ENCODE measurements at places on chromosomes 3 and 15.
A peak's percentile ranks its signal among the peaks of the same experiment; 100 is the strongest.

DNA sequence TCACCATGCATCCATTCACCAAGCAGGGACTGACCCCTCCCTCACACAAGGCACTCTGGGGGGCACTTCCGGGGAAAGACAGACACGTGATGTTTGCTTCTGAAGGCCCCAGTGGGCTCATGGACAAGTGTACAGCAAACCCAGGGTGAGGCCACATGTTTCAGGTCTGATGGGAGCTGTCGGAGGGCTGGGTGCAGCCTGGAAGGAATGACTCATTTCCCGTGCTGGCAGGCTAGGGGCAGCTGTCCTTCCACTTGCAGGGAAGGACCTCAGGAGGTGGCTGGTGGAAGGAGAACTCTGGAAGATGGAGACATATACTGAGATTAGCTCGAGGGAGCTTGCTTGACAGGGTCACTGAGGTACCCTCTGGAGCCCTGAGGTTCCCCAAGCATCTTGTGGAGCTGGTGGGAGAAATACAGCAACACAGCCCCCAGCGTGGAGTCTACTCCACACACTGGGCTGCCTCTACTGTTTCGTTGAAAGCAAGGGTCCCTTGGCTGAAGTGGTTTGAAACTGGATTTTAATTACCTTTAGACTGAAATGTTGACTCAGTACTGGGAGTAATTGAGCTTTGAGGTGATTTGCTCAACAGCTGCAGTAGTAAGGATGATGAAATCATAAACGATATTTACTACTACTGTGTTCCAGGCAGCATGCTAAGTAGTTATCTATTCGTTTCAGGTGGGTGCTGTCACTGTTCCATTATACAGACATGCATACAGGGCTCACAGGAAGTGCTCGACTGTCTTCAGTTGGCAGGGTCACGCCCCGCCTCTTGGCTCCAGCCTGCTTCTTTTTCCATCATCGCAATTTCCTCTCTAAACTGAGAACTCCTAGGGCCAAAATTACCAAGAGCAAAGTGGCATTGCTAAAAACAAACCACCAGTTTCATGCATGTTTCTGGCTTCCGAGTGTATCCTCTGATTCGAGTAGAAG, 230.4 kb downstream of the ADAMTS17 start:
- DNase-seq, result no peak

DNA sequence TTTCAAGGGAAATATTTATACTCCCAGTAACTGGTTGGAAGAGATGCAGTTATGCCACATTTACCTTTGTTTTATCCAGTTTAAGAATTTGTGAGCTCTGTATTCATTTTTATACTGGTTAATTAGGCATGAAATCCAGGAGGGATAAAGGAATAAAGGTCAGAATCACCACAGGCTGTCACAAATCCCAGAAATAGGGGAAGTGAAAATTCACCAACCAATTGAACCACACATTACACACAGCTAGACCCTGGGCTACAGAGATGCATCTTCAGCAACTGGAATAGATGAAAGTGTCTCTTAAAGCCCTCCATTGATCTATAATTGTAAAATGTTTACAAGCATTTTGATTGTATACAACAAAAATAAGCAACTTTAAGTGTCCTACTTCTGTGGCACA, 18.5 kb downstream of the SERPINI1 start:
- DNase-seq, result no peak

DNA sequence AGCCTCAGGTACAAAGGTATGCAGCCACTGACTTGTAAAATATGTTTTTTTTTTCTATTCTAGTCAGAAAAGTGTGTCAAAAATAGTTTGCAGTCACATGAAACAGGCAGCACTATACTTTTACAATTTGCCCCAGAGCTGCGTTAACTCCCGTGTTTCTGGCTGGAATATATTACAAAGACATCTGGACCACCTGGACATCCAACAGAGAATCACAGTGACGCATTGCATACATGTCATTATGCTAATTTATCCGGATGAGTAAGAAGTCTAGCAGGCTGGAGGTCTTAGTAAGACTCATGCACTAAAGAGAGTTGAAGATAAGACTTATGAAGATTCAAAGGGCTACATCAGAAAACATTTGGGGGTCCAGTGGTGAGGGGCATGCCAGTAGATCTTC, 39.2 kb upstream of the STRIT1 start:
- no peak for DNase-seq

GRCh38 chr3:13479332-13479581, 849 bp upstream of the HDAC11 start:
- peak; percentile 60 for DNase-seq

DNA sequence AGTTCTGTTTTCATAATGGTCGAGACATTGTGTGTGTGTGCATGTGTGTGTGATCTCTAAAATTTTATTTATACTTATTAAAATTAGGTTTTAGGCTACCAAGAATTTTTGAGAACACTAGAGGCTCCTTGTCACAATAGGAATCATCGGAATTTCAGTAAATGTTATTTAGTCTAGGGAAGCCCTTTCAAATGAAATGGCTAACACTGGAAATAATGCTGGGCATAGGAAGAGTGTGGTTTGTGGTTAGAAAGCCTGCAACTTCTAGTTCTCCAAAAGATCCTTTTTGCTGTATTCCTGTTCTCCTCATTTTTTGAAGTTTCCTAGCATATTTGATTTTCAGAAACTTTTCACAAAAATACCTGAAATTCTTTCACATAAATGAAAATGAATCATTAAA, 92.5 kb upstream of the MBNL1 start:
- no peak for DNase-seq

DNA sequence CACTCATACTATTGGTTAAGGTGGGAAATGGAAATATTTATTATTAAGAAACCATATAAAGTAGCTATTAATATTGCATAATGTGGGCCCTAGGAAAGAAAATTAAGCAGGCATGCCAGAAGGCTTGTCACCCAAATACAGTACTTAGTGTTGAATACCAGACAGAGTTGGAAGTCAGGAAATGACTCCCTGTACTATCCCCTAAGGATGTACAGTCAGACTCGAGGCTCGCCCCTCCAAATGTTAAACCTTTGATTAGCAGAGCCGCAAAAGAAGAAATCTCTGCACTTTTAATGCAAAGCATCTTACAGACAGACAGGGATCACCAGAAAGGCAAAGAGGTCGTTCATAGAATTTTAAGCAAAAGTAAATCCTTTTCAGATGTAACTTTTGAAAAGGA, 11.3 kb upstream of the RBSN start:
- no peak for DNase-seq

- no peak for DNase-seq
Measured at GRCh38 chr3:151093905-151094304, 8.4 kb downstream of the MED12L start.

- peak; percentile 30 for DNase-seq
Measured at GRCh38 chr3:170961616-170962400, 53.4 kb upstream of the EIF5A2 start.

- DNase-seq, result no peak
Measured at GRCh38 chr3:117809186-117810081, 1099.9 kb downstream of the TUSC7 start.

GRCh38 chr15:31235311-31236183, 91.1 kb upstream of the KLF13 start:
- DNase-seq, result peak; percentile 75

DNA sequence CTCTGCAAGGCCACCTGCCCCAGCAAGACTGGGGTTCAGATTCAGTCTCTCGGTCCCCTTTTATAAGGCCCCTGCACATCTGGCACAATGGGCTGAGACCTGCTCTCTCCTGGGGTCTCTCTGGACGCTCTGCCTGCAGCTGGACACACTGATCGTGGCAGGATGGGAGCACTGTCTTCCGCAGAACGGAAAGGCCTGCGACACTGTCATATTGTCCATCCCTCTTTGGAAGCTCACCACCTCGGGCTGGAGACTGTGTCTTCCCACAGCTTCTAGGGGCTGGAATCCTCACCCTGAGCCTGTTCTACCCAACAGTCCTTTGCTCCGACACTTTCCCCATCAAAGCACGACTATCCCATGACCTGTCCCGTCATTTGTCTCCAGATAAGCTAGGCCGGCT, 11.5 kb upstream of the IGDCC4 start:
- DNase-seq, result no peak

GRCh38 chr3:104909198-104909597, 457.5 kb upstream of the ALCAM start:
- peak; percentile 24 for DNase-seq

DNA sequence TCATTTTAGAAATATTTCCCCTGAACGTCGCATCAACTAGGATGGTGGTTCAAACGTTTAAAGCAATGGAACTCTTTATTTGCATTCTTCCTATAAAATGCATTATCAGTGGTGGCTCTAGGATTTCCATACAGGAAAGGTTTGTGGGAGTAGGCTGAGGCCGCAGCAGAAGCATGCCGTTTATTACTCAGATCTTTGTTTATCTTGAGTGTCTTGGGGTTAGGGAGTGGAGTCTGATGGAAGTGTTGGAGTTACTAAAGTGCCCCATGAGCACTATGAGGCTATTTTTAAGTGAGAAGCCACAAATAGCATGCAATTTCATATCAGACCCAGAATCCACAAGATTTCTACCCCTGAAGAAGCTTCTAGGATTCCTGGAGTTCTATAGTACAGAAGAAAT, 26.2 kb downstream of the ATOSA start:
- DNase-seq, result no peak

DNA sequence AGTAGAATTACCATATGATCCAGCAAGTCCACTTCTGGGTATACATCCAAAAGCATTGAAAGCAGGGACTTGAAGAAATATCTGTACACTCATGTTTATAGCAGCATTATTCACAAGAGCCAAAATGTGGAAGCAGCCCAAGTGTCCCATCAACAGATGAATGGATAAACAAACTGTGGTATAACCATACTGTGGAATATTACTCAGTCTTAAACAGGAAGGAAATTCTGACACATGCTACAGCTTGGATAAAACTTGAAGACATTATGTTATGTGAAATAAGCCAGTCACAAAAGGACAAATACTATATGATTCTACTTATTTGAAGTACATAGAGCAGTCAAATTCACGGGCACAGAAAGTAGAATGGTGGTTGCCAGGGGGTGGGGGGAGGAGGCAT, 91.2 kb downstream of the HMG20A start:
- no peak for DNase-seq

GRCh38 chr3:96631050-96631449, 183.3 kb upstream of the EPHA6 start:
- DNase-seq, result no peak

GRCh38 chr3:174002543-174002942, 605.0 kb downstream of the NLGN1 start:
- no peak for DNase-seq

DNA sequence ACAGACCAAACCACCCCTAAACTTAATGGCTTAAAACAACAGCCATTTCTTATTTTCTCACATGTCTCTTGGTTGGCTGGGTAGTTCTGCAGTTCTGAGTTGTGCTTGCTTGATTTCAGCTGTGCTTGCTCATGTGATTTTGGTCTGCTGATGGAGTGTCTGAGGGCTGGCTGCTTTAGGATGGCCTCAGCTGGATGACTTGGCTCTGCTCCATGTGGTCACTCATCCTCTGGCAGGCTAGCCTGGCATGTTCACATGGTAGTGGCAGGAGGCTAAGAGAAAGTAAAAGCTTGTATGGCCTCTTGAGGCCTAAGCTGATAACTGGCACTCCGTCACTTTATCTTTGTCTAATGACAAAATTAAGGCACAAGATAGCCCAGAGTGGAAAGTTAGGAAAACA, 4.1 kb downstream of the SV2B start:
- no peak for DNase-seq

- DNase-seq, result no peak
Measured at GRCh38 chr15:78358102-78358870, 18.1 kb downstream of the CRABP1 start.

DNA sequence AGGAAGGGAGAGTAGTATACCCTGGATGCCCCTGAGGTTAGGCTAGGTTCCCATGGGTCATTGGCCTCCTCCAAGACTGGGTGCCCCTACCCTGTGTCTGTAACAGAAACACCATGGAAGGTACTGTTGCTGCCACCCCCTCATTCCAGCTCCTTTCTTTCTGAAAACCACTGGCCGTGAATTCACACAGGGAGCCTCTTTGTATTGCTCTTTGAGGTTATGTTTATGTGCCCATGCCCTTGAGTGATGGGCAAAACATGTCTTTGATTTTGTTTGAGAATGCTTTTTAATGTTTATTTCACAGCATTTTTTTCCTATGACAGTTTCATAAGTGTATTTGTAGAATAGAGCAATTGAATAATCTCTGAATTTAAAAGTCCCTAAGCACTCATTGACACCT, 79.7 kb downstream of the RARB start:
- DNase-seq, result no peak

DNA sequence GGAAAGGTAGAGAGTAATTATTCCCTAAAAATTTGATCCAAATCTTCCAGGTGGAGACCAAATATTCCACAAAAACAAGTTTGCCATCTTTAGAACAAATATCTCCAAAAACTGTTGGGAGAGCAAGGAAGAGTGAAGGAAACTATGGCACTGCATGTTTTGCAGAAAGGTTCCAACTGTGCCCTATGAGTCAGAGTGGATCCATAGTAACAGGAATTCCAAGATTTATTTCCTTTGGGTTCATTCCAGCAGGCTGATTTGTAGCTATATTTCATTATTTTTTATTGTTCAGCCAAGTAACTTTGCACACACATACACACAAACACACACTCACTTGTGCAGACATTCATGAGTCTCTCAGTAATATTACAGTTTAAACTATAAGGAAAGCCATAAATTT, 459.7 kb upstream of the EPHA6 start:
- no peak for DNase-seq

DNA sequence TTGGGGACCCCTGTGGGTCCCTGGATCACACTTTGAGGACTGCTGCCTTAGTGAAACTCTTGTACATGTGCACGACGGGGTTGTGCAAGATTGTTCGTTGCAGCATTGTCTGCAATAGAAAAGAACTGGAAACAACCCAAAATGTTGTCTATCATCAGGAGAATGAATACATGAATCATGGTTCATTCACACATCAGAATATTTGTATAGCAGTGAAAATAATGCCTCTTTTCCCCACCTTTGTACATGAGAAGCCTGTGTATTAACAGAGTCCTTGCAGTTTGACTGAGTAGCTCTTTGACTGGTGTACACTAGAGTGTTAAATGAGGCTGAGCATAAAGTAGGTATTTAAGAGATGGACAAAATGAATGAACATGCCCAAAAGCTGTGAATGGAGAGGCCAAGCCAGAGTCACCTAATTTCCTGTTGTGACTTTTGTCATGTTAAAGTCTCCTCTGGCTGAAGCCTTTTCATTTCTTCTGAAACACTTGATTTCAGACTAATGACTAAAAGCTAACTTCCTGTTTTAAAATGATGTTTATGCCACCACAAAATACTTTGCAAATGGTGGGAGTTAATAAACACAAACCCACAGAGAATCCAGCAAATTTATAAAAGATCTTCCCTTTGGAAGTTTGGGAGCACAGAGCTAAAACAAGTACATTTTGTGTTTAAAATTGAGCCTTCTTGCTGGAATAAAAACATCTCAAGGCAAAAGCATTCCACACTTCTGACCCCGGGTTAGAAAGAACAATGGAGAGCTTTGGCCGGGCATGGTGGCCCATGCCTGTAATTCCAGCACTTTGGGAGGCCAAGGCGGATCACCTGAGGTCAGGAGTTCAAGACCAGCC, 20.6 kb upstream of the USP3 start:
- no peak for DNase-seq
